ENCODE measurements at places on chromosomes 2 and 18. TPM values are rescaled to one million over a fixed set of nuclear protein-coding genes. Genes with fewer than 3 reads are reported as not detected.

DNA sequence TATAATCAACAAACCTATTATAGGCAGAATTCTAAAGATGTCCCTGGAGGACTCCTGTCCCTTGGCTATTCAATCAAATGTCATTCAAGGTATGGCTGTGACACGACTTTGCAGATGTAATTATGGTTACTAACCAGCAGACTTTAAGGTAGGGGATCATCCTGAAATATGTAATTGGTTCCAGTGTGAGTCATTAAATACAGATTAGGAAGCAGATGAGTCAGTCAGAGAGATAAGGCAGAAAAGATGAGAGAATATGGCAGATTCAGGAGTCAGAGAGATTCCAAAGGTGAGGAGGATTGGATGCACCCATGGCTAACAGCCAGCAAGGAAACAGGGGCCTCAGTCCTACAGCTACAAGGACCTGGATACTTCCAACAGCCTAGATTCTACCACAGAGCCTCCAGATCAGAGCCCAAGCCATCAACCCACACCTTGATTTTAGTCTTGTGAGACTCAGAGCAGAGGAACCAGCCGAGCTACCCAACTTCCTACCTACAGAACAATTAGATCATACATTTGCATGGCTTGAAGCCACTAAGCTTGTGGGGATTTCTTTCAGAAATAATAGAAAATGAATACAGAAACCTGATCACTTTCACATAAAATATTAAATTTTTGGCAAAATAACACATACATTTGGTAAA lies 11.2 kb upstream of the PROM2 start:
- peak; percentile 24 for DNase-seq

GRCh38 chr2:69087912-69088240 lies 74.9 kb downstream of the ANTXR1 start:
- DNase-seq: no peak

DNA sequence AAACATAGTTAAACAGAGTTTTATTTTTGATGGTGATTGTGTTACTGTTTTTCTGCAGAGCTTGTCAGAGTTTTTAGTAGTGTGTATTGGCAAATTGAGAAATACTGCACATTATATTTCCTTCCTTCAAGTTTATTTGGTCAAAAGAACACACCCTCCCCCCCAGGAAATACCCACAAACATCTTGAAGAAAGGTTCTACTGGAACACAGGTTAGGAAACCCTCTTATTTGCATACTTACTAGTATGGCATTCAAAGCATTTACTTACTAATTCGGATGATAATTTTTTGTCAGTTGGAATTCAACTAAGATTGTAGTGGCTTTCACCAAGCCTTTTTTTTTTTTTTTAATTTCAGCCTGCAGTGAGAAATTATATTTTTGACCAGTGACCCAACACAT lies 9.1 kb downstream of the CAB39 start:
- DNase-seq: no peak

- no peak for DNase-seq
Measured at GRCh38 chr2:113164930-113165585, 8.7 kb upstream of the PSD4 start.

DNA sequence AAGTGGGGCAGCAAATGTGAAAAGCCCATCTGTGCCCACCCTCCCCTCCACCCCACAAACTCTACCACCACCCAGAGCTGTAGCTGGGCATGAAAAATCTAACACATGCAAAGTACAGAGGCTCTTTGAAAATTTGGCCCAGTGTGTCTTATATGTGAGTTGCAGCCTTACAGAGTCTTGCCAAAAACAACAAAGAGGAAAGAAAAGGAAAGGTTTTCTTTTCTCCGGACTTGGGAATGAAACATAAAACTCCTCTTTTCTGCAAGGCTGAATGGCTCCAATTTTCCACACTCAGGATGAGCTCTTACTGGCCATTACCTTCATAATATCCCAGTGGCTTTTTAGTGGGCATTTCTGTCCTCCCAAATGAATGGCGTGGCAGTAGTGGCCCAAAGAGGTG lies 27.9 kb upstream of the POU3F3 start:
- no peak for DNase-seq

GRCh38 chr2:48480526-48480925 lies 49.4 kb upstream of the STON1 start:
- DNase-seq: no peak

IL37 gene
- polyA plus RNA-seq: not detected

UCN gene
- 0.23 TPM for polyA plus RNA-seq

DNA sequence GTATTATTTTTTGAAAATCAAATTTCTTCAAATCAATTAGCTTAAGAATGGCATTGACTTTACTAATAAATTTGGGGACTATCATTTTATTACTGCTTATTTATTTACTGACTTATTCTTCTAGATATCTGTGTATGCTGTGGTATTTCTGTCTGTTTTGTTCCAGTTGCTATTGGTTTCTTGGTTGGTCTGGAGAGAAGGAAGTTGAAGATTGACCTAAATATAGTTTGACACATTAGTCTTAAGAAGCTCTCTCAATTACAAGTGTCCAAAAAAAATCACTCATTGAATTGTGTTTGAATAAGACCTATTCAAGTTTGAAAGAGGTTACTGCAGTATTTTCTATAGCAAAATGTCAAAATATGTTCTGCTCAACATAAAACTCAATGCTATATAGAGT lies 153.3 kb upstream of the KYNU start:
- no peak for DNase-seq

- no peak for DNase-seq
Measured at GRCh38 chr18:26453386-26453901, 94.9 kb downstream of the KCTD1 start.

DNA sequence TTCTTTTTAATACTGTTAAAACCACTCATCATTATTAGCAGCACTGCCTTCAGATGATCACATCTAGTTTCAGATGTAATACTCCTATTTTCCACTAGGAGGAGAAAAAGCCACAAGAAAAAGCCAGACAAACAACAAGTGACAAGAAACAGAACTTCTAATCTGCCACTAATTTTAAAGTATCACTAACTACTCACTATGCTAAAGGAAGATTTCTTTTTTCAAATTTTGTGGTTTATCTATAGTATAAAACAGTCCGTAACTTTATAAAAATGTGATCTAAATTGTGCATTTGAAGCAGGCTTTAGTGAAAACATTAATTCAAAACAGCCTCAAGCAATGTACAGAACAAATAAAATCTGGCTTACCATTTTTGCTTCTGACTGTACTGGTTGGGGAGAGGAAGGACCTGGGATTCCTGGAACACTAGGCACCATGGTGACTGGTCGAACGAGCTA lies 56.8 kb downstream of the ATF2 start:
- DNase-seq: peak; percentile 34

FER1L5 gene
- polyA plus RNA-seq: 0.05 TPM

ANKRD29 gene
- 4.7 TPM for polyA plus RNA-seq

DNA sequence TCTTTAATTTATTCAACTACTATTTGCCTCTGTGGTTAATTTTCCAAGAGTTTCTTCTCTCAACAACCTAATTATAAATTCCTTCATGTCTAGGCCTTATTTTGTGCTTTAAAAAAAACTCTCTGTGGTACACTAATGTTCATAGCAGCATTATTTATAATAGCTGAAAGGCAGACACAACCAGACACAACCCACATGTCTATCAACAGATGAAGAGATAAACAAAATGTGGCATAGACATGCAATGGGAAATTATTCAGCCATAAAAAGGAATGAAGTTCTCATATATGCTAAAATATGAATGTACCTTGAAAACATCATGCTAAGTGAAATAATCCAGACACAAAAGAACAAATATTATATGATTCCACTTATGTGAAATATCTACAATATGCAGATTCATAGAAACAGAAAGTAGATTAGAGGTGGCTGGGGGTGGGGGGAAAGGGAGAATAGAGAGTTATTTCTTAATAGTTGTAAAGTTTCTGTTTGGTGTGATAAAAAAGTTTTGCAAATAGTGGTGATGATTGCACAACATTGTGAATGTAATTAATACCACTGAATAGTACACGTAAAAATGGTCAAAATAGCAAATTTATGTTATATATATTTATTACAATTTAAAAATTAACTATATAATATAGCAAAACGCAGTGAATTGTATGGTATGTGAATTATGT lies 28.1 kb upstream of the RASGRP3 start:
- no peak for DNase-seq

GRCh38 chr2:129769185-129769991 lies 210.1 kb upstream of the RAB6C start:
- DNase-seq: no peak

GRCh38 chr18:13067966-13068365 lies 76.8 kb downstream of the CEP192 start:
- DNase-seq: no peak

DNA sequence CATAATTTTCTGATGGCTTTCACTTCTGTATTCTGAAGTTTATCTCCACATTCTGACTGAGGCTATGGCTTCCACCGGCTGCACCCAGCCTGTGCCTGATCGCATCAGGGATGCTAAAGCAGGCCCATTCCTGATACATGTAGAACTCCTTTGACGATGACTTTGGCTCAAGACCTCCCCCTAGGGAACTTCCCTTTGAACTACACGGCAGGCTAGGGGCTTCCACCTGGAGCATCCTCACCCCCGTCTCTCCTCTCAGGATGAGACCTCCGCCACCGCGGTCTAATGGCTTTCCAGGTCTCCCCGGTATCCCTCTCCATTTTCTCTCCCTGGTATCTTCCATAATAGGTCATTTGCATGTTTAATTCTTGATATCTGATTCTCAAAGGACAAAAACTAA lies 214.9 kb upstream of the CHST9 start:
- no peak for DNase-seq

GALNT5 gene
- polyA plus RNA-seq: 10.4 TPM

DNA sequence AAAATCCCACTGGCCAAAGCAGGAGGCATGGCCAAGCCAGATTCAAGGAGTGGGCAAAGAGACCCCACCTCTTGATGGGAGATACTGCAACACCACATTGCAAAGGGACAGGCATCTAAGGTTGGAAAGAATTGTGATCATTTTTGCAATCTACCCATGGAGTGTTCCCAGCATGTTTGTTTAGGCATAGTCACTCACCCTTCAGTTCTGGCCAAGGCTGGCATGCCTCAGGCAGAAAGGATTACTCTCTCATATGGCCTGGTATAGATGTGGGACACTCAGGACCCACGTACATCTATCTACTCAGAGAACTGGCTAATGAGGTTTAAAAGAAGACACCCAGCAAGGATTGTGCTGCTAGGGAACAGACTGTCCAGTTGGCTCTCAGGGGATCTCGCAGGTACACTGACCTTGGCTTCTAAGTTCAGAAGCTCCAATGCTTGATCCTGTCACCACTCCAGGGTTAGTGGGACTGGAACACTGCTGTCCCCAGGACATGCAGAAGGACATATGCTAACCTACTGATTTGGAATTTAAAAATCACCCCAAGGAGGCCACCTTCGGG lies 183.7 kb downstream of the KLHL29 start:
- no peak for DNase-seq

DNA sequence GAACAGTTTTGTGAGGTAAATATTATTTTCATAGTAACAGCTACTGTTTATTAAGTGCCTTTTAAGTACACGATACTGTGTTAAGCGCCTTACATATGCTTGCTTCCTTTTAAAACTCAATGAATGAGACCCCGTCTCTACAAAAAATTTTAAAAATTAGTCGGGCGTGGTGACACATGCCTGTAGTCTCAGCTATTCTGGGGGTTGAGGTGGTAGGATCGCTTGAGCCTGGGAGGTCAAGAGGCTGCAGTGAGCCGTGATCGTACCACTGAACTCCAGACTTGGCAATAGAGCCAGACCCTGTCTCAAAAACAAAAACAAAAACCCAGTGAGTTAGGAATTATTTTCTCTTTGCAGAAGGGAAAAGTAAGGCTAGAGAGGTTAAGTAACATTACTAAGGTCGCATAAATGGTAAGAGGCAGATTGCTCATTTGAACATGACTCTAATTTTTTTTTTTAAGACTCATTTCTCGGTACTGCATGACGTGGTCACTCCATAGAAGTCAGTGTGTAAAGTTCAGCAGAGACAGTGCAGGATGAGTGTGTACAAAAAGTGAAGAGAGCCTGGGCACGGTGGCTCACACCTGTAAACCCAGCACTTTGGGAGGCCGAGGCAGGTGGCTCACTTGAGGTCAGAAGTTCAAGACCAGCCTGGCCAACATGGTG lies 1.1 kb downstream of the METAP1D start:
- DNase-seq: no peak

DNA sequence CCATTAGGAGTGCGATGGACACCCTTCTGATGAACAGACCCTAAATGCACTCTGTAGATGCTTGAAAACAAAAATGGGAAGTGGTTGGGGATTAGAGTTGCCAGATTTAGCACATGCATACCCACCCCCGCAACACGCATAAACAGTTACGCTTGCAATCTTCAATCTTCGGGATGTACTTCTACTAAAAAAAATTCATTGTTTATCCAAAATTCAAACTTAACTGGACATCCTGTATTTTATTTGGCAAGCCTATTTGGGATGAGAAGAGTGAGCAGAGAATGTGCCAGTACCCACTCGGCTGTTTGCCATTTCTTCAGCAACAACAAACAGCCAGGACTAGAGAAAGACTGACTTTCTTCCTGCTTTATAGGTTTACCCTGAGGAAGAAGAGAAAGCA lies 18.4 kb downstream of the KIAA2012 start:
- DNase-seq: no peak

- no peak for DNase-seq
Measured at GRCh38 chr2:231627384-231628120, 34.9 kb downstream of the TEX44 start.

AQP12B gene
- not detected for polyA plus RNA-seq

GRCh38 chr18:32891797-32892196 lies 119.0 kb upstream of the KLHL14 start:
- DNase-seq: no peak

- DNase-seq: no peak
Measured at GRCh38 chr18:8654503-8655451, 45.5 kb downstream of the RAB12 start.

DNA sequence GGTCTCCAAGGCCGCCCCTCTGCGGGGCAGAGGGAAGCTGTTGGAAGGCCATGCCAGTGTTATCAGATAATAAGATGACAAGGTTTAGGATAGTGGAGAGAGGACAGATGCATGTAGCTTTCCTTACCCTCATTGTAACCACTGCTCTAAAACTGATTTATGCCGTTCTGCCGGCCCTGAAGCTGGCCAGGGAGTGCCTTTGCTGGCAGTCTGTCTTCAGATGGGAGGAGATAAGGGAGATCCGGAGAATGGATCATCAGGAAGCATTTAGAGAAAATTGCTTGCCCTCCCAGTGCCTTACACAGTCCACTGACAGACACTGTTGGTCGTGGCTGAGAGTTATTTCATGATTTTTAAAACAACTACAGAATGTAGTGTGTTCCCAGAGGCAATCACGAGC lies 35.4 kb upstream of the MYO3B start:
- DNase-seq: no peak

GRCh38 chr2:187228986-187229385 lies 219.1 kb downstream of the CALCRL start:
- no peak for DNase-seq

ZNF396 gene
- polyA plus RNA-seq: 0.09 TPM

DNA sequence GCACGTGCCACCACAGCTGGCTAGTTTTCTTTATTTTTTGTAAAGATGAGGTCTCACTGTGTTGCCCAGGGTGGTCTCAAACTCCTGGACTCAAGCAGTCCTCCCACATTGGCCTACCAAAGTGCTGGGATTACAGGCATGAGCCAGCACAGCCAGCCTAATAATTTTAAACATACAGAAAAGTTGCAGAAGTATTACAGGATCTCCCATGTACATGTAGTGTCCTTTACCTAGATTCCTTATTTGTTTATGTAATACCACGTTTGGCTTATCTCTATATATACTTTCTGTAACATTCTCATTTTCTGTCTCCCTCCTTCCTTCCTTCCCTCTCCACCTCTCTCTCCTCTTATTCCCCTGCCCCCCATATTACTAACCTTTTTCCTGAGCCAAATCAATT lies 41.7 kb downstream of the PPM1B start:
- DNase-seq: no peak

GRCh38 chr2:18643326-18644114 lies 54.2 kb upstream of the NT5C1B start:
- DNase-seq: no peak

All from mammary epithelial cell (primary cell).